Activated effector memory CD4-positive, alpha-beta T cell treated with Interleukin-2 at 50 U/mL for 16 hours (primary cell): ENCODE measurements at places on chromosomes 2 and 18.

DNA sequence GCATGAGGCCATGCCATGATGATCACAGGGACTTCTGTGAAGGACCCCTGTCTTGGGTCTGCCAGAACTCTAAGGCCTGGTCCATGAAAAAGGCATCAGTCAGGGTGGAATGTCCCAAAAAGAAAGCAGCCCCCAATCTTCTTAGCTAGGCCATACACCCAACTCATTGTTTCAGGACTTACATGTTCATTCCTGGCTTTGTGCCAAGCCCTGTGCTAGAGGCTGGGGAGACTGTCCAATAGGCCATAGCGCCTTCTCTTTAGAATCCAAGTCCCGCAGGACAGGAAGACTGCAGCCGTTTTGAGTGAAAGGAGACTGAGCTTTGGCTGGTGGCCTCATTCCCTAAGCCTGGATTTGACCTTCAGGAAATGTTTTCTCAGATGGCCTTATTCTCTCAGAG, 247.3 kb downstream of the PRKCE start:
- DNase-seq = no peak

- DNase-seq = no peak
Observed at GRCh38 chr18:80169607-80170006, 60.5 kb downstream of the ADNP2 start.

DNA sequence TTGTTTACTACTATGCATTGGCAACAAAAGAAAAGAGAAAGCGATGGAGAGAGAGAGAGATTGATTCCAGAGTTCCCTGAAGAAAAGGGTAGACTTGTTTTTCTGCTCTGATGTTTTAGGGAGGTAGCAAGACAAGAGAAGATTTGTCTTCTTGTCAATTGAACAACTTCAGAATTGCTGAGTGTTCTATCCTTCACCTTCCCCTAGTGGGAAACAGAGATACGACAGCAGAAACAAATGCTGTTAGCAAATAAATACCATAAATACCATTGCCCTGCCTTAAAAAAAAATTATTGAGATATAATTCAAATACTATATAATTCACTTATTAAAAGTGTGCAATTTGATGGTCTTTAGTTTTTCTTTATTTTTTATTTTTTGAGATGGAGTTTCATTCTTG, 26.2 kb upstream of the CCDC150 start:
- DNase-seq = no peak

DNA sequence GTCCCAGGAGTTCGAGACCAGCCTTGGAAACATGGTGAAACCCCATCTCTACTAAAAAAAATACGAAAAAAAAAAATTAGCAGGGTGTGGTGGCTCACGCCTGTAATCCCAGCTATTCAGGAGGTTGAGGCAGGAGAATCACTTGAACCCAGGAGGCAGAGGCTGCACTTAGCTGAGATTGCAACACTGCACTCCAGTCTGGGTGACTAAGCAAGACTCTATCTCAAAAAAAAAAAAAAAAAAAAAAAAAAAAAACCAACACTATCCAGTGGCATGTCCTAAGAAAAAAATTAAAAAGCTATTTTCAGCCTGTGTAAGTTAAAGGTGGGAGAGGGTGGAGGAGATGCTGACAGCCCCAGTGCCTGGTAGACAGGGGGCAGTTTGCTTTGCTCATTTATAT, 32.2 kb upstream of the REL start:
- no peak for DNase-seq

GRCh38 chr18:616380-616995, 19.7 kb downstream of the CLUL1 start:
- no peak for DNase-seq

DNA sequence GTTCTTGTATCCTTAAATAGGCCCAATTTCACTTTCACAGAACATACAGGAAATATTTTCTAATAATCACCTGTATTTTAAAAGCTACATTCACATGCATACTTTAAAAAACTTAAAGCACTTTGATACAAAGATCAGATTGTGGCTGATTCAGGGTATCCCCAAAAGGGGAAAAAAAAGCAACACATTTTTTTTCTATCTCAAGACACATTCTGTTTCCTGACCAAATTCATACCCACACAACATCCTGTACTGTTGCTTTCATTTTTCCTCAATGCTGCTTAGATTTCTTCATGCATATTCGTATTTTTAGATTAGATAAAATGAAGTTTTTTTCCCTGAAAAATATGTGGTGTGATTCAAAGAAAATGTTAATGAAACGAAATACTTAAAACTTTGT, 122.5 kb downstream of the TMEFF2 start:
- no peak for DNase-seq

DNA sequence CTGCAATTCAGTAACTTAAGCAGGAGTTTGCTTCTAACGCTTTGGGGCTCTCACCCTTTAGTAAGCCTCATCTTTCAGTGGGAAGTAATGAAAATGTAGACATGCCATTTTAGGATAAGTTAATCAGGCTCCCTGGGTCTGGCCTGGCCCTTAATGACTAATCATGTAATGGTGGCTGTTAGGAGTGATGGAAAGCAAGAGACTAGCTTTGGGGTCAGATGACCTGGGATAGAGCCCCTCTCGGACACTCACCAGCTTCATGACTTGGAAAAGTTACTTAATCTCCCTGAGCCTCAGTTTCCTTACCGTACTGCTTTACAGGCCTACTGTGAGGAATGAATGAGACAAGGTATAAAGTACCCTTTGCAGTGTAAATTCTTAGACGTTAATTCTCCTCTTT, 194.4 kb downstream of the LPIN1 start:
- no peak for DNase-seq

GRCh38 chr18:11077548-11078187, 71.7 kb downstream of the PIEZO2 start:
- no peak for DNase-seq

- no peak for DNase-seq
Observed at GRCh38 chr2:225429717-225430116, 30.2 kb downstream of the NYAP2 start.

DNA sequence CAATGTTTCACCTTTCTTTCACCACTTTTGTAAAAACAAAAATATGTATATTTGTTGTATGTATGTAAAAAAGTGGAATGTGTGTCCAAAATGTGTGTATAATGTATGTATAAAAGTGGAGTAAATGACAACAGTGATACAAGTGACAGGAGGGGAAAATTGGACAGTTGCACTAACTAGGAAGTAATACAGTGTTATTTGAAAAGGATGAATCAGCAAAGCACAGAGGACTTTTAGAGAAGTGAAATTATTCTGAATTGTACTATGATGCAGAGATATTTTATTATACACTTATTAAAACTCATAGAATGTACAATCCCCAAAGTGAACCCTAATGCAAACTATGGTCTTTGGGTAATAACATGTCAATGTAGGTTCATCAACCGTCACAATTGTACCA, 331.3 kb upstream of the CNTNAP5 start:
- no peak for DNase-seq

DNA sequence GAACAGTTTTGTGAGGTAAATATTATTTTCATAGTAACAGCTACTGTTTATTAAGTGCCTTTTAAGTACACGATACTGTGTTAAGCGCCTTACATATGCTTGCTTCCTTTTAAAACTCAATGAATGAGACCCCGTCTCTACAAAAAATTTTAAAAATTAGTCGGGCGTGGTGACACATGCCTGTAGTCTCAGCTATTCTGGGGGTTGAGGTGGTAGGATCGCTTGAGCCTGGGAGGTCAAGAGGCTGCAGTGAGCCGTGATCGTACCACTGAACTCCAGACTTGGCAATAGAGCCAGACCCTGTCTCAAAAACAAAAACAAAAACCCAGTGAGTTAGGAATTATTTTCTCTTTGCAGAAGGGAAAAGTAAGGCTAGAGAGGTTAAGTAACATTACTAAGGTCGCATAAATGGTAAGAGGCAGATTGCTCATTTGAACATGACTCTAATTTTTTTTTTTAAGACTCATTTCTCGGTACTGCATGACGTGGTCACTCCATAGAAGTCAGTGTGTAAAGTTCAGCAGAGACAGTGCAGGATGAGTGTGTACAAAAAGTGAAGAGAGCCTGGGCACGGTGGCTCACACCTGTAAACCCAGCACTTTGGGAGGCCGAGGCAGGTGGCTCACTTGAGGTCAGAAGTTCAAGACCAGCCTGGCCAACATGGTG, 1.1 kb downstream of the METAP1D start:
- DNase-seq = no peak

GRCh38 chr2:8819194-8819593, 18.2 kb downstream of the KIDINS220 start:
- DNase-seq = no peak

GRCh38 chr2:140273958-140274357, 1493.8 kb upstream of the NXPH2 start:
- DNase-seq = no peak

DNA sequence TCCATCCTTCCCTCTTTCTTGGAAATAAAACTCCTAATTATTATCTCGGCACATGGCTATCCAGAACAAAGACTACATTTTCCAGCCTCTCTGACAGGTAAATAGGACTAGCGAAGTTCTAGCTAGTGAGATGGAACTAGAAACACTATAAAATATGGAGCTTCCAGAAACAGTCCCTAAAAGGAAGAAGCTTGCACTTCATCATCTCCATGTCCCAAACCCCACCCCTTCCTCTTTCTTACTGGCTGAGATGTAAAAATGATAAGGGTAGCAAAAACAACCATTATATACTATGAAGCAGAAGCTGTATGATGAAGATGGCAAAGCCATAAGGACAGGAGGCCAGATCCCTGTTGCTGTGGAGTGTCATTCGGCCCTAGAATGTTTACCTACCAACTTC, 11.7 kb upstream of the ACTR2 start:
- DNase-seq = no peak

DNA sequence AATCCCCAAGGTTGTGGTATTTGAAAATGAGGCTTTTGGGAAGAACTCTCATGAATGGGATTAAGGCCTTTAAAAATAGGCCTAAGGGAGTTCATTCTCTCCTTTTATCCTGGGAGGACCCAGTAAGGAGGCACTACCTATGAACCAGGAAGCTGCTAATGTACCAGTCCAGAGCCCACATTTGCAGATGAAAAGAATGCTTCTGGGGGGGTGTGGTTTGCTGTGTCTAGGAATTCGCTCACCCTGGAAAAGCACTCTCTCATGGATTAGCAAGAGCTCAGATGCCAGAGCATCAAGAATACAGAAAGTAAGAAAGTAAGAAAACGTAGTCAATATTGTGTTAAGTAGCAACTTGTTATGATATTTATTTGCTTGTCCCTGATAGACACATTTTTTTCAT, 785.7 kb upstream of the GYPC start:
- no peak for DNase-seq

- DNase-seq = no peak
Observed at GRCh38 chr2:236319036-236319435, 54.8 kb upstream of the ASB18 start.

DNA sequence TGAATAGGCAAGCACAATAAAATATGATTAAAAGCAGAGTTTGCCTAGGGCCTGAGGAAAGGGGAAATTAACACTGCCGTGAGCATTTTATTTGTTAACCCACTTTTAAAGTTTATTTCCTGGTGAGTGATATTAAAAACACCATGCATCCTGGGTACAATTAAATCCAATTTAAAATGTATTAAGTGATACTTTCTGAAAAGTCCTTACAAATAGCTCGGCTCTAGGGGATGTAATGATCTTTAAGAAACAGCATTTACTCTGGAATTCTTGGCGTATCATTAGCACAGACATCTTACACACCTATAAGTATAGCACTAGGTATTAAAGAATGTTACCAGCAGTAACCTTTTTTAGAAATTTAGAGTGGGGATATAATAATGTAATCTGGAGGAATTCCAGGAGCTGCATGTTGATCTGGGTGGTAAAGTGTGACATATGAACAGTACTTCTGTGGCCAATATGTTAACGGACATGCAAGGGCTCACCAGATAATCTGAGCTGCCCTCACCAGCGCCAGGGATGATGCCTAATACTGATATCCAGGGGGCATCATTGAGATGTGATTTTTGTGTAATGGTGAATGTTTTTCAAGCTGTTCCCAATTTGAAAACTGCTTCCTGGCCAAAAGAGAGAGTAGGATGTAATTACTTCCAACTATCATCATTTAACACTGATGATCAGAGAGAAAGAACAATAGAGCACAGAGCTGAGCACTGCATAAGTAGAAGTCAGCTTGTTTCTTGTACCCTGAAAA, 235.9 kb downstream of the DSEL start:
- no peak for DNase-seq

GRCh38 chr2:203261326-203262159, 22.7 kb downstream of the CYP20A1 start:
- no peak for DNase-seq

DNA sequence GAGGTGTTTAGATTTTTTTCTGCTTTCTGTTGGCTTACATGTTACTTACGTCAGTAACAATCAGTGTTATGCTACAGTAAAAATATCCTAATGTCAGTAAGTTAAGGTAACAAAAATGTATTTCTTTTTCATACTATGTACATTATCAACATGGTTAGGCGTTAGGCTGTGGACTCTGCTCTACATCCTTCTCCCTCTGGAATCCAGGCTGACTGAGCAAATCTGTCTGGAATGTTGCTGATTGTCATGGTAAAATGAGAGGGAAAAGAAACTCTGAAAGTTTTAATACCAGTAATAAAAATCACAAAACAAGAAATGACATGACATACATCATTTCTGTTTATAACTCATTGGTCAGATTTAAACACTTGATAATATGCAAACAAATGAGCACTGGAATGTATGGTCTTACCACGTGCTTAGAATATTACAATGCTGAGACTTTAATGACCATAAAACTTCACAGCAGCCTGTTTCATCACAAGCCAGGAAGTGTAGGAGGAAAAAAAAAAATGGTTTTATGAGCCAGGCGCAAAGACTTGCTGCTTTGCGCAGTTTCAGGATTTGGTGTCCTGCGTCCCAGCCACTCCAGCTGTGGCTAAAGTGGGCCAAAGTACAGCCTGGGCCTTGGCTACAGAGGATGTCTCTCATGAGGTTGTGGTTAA, 252.4 kb downstream of the FSIP2 start:
- DNase-seq = no peak

DNA sequence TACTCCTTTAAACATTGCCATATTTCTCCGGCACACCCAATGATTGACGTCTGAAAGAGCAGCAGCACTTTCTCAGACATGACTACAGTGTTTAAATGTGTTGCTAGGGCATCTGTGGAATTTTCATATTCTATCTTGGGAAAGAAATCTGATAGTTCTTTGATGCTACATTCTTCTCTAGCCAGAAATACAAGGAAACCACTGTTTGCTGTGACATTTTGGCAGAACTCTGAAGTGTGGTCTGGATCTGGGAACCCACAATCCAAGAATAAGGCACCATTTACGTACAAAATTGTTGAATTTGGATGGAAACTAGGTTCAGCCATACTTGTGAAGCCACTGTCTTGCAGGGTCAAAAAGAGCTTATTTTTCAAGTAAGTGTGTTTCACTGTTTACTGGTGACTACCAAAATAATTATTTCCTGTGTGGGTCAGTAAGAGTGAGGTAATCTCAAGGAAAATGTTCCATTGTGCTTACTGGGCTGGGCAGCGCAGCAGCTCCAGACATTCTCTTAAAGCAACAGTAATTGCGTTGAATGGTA, 21.3 kb upstream of the CD28 start:
- no peak for DNase-seq

DNA sequence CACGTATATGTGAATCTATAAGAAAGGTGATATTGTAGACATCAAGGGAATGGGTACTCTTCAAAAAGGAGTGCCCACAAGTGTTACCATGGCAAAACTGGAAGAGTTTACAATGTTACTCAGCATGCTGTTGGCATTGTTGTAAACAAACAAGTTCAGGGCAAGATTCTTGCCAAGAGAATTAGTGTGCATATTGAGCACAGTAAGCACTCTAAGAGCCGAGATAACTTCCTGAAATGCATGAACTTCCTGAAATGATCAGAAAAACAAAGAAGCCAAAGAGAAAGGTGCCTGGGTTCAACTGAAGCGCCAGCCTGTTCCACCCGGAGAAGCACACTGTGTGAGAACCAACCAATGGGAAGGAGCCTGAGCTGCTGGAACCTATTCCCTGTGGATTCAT, 101.0 kb downstream of the HS6ST1 start:
- DNase-seq = no peak

- DNase-seq = no peak
Observed at GRCh38 chr2:231613331-231613662, 20.6 kb downstream of the TEX44 start.
